Right lobe of liver (tissue), 6 donors: ENCODE measurements at places on chromosomes 7 and 10. TPM values are rescaled to one million over a fixed set of nuclear protein-coding genes. Genes with fewer than 3 reads are reported as not detected.

The PWWP2B gene
- total RNA-seq = 3.7 TPM

The SLC16A9 gene
- not detected for total RNA-seq

The ASB15 gene
- not detected for total RNA-seq

The FIGNL1 gene
- total RNA-seq = 2.2 TPM

The CALN1 gene
- 0.19 TPM for total RNA-seq

The MKX gene
- total RNA-seq = 0.61 TPM

The MACROH2A2 gene
- total RNA-seq = 5.0 TPM

The VSTM4 gene
- 3.3 TPM for total RNA-seq

The PPP1R17 gene
- total RNA-seq = not detected

The FFAR4 gene
- 0.27 TPM for total RNA-seq

The INSYN2A gene
- not detected for total RNA-seq

The NPC1L1 gene
- 17.0 TPM for total RNA-seq

The C10orf53 gene
- not detected for total RNA-seq

The IRF5 gene
- 4.6 TPM for total RNA-seq

The AKR1B15 gene
- 1.8 TPM for total RNA-seq

The CDH23 gene
- 3.7 TPM for total RNA-seq

The GRID2IP gene
- total RNA-seq = not detected

The GDF2 gene
- 8.0 TPM for total RNA-seq

The RBP3 gene
- not detected for total RNA-seq

The ZNF12 gene
- total RNA-seq = 11.1 TPM

The GPRIN2 gene
- total RNA-seq = 0.43 TPM

The NDUFB2 gene
- 114 TPM for total RNA-seq

The ANKMY2 gene
- total RNA-seq = 4.7 TPM

The METTL2B gene
- total RNA-seq = 14.0 TPM

The AOC1 gene
- total RNA-seq = 17.5 TPM
